ENCODE measurements at places on chromosomes 6 and 20.

GRCh38 chr6:128515550-128516513 is 4.6 kb downstream of the PTPRK start:
- DNase-seq, result no peak
- H3K27me3 ChIP-seq, result no peaks in the 10 kb centered on the region
- H3K36me3 ChIP-seq, result no peaks in the 10 kb centered on the region
- peak overlapping the region; percentile 58 for H3K27ac ChIP-seq
- no peak overlapping the region for H3K4me3 ChIP-seq

GRCh38 chr20:5973971-5974370 is 23.5 kb downstream of the MCM8 start:
- H3K4me3 ChIP-seq, result no peak overlapping the region
- no peak for DNase-seq
- H3K4me1 ChIP-seq, result no peaks in the 10 kb centered on the region

GRCh38 chr6:156597095-156597494 is 180.1 kb upstream of the ARID1B start:
- no peaks in the 10 kb centered on the region for H3K36me3 ChIP-seq
- no peak for DNase-seq
- H3K4me1 ChIP-seq, result no peaks in the 10 kb centered on the region
- H3K27ac ChIP-seq, result no peak overlapping the region
- no peak overlapping the region for H3K4me3 ChIP-seq

- no peaks in the 10 kb centered on the region for H3K27me3 ChIP-seq
- no peak for DNase-seq
- H3K4me3 ChIP-seq, result no peak overlapping the region
- H3K27ac ChIP-seq, result no peak overlapping the region
- H3K36me3 ChIP-seq, result no peaks in the 10 kb centered on the region
These were observed 41.9 kb upstream of the LRRC1 start for GRCh38 chr6:53752856-53753255.

DNA sequence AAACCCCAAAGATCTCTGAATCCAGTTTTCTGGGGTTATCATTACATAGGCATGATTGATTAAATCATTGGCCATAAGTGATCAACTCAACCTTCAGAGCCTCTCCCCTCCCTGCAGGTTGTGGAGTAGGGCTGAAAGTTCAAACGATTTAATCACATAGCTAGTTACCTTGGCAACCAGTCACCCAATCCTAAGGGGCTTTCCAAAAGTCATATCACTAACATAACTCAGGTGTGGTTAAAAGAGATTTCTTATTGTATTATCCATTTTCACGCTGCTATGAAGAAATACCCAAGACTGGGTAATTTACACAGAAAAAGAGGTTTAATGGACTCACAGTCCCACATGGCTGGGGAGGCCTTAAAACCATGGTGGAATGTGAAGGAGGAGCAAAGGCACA is 935.1 kb upstream of the SLC35B3 start:
- H3K27me3 ChIP-seq, result no peaks in the 10 kb centered on the region
- no peak overlapping the region for H3K27ac ChIP-seq
- H3K4me1 ChIP-seq, result no peaks in the 10 kb centered on the region
- H3K36me3 ChIP-seq, result no peaks in the 10 kb centered on the region
- H3K4me3 ChIP-seq, result no peak overlapping the region

DNA sequence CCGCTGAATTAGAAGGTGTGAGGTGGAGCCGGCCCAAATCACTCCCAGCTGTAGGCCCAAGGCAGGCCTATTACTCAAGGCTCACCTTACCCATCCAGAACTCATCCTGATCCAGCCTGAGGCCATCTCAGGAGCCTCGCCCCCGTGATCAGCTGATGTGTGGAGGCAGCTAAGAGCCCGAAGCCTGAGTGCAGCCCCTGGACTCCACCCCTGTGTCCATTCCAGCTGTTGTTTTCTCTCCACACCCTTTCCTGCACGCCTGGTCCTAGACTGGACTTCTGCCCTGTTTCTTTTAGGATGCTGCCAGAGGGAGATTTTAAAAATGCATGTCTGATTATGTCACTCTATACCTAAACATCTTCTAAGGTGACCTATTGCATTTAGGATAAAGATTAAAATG is 124.7 kb upstream of the SUPT3H start:
- H3K4me3 ChIP-seq, result no peak overlapping the region
- H3K27ac ChIP-seq, result no peak overlapping the region
- DNase-seq, result no peak
- H3K36me3 ChIP-seq, result no peaks in the 10 kb centered on the region

GRCh38 chr6:45310118-45310788 is 17.9 kb upstream of the RUNX2 start:
- no peaks in the 10 kb centered on the region for H3K27me3 ChIP-seq
- H3K4me1 ChIP-seq, result no peaks in the 10 kb centered on the region
- H3K4me3 ChIP-seq, result no peak overlapping the region
- no peak for DNase-seq
- no peak overlapping the region for H3K27ac ChIP-seq

GRCh38 chr20:57609842-57610167 is 10.4 kb downstream of the ZBP1 start:
- H3K36me3 ChIP-seq, result no peaks in the 10 kb centered on the region
- H3K4me3 ChIP-seq, result no peak overlapping the region
- no peaks in the 10 kb centered on the region for H3K4me1 ChIP-seq
- H3K27ac ChIP-seq, result no peak overlapping the region
- H3K27me3 ChIP-seq, result no peaks in the 10 kb centered on the region

- H3K4me3 ChIP-seq, result no peak overlapping the region
- no peak overlapping the region for H3K27ac ChIP-seq
- no peak for DNase-seq
- H3K36me3 ChIP-seq, result no peaks in the 10 kb centered on the region
These were observed 37.6 kb downstream of the TXLNB start for GRCh38 chr6:139254196-139254595.

DNA sequence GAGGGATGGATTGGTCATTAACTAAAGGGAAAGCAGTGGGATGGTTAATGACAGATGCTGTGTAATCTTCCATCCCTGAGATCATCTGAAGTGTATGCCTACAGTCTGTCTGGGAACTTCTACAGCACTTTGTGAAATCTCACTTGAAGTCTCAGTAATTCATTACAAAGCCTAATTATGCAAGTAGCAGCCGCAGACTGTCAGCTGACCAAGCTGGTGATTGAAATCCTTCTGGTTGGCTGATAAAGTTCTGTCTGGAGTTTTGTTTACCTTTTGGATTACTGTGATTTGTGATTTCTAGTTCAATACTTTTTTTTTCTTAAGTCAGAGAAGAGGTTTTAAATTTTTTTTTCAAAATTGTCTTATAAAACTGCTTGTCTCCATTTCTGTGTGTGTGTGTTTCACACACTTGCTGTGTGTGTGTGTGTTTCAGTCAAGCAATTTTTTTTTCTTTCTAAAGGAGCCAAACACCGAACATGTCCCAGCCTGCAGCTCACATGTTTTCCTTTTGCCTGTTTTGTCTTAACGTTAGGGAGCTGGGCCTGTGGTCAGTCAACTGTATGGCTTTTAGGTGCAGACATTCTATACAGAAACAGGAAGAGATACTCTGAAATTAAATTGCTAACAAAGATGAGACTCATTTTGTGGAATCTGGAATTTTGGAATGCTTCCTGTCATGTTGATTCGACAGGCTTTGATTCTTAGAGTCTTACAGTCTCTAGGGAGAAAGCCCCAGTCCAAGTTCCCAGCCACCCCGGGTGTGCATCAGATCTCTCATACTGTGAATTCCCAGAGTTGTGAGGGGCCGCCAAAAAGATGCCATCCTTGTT is 28.5 kb upstream of the ADGRF4 start:
- DNase-seq, result no peak
- H3K4me3 ChIP-seq, result no peak overlapping the region
- H3K27me3 ChIP-seq, result no peaks in the 10 kb centered on the region
- H3K27ac ChIP-seq, result no peak overlapping the region

DNA sequence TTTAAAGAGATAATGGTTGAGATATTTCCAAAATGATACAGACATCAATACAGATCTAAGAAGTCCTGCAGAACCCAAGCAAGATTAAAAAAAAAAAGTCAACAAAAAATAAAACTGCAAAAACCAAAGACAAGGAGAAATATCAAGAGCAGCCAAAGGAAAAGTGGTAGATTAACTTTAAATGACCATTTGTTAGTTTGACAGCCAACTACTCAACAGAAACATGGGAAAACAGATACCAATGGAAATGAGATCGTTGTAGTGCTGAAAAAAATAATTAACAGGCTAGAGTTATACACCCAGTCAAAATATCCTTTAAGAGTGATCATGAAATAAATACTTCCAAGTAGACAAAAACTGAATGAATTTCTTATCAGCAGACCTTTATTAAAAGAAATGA is 10.5 kb upstream of the APMAP start:
- no peak overlapping the region for H3K27ac ChIP-seq
- no peak for DNase-seq
- no peaks in the 10 kb centered on the region for H3K27me3 ChIP-seq
- peaks cover 24% of the 10 kb centered on the region for H3K36me3 ChIP-seq
- peaks cover 11% of the 10 kb centered on the region for H3K4me1 ChIP-seq

DNA sequence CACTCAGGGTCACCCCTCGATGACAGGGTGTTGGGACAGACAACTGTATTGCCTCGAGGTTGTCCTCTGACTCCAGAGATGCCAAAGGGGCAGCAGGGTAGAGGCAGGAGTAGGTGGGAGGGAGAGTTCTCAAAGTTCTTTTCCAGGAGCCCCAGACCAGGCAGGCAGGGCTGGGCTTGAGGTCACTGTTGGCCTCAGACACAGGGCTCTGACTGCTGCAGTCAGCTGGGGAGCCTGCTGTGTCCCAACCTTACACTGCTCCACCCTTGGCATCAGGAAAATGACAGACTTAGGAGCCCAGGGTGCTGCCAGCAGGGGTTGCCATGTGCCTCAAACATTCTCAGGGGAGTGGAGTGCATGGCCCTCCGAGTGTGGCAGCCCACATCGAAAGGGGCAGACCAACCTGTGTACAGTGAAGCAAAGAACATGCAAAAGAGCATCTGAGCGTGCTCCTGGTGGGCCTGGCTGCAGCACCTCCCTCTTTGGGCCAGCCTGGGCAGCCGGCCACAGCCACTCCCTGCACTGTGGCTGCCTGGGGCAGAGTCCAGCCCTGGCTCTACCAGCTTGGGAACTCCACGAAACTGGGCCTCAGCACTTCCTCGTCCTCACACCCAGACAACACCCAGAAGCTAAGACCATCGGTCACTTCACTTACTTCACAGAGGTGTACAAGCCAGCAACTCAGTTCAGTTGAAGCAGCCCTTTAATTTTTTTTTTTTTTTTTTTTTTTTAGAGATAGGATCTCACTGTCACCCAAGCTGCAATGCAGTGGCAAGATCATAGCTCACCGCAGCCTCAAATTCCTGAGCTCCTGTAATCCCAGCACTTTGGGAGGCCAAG is 24.0 kb downstream of the C6orf132 start:
- DNase-seq, result no peak
- no peak overlapping the region for H3K27ac ChIP-seq
- H3K4me3 ChIP-seq, result no peak overlapping the region

- H3K4me1 ChIP-seq, result peaks cover 12% of the 10 kb centered on the region
- no peak for DNase-seq
- H3K27me3 ChIP-seq, result no peaks in the 10 kb centered on the region
These were observed 26.9 kb downstream of the FIG4 start for GRCh38 chr6:109717971-109718370.

DNA sequence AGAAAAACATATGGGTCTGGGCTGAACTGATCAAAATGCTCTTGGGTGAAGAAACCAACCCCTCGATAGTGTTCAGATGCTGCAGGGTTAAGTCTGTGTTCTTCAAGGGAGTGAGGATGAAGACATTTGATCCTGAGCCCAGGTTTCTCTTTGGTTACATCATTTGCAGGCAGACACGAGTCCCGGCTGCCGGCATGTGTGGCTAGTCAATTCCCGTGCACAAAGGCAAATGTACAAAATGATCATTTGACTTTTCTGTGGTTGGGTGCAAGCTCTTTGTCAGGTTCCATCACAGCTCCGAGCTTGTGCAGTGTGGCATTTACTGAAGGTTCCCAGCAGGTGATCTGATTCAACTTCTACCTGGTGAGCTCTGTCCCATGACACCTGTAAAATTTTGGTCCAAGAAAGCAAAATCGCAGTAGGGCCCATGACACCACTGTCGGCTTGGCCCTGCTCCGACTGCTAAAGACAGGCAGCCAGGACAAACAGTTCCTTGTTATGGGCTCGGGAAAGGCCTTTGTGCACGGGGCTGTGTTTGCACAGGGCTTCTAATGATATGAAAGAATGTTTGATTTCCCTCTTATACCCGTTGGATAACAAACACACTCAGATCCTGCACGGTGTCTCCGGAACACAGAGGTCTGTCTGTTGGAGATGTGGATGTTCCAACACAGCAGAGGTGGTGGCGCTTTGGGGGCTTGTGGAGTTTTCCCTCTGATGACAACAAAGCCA is 46.9 kb downstream of the GJA10 start:
- no peaks in the 10 kb centered on the region for H3K27me3 ChIP-seq
- peaks cover 11% of the 10 kb centered on the region for H3K36me3 ChIP-seq
- peaks cover 8% of the 10 kb centered on the region for H3K4me1 ChIP-seq
- no peak for DNase-seq

DNA sequence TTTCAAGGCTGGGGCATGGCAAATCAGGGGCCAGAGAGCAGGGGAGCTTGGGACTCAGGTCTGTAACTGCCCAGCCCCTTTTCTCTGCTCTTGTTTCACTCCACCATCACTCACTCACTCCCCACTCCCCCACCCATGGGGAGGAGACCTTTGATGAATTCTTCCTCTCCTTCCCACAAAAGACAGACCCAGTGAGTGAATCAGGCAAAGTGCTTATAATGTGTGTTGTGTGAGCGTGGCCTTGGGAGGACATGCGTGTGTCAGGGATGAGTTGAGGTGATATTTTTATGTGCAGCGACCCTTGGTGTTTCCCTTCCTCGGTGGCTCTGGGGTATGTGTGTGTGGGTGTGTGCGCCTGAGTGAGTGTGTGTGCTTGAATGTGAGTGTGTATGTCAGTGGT is 1.0 kb upstream of the CUL9 start:
- no peak overlapping the region for H3K4me3 ChIP-seq
- DNase-seq, result no peak
- no peaks in the 10 kb centered on the region for H3K27me3 ChIP-seq
- peak overlapping the region; percentile 78 for H3K27ac ChIP-seq

DNA sequence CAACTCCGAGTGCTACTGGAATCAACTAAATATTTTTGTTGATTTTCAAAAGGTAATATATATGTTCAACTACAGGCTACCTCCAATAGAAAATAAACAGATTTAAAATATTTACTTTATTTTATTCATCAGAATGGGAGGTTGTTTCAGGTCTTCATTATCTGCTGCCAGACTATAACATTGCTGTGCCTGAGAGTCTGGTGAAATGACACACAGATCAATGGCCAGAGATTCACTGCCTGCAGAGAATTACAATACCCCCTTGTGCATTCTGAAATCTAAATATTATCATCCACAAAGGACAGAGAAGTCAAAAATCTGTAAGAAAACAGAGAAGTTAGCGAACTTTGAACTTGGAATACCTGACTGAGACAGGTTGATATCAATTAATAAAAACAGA is 667.8 kb upstream of the GJE1 start:
- DNase-seq, result no peak
- no peaks in the 10 kb centered on the region for H3K4me1 ChIP-seq
- H3K36me3 ChIP-seq, result no peaks in the 10 kb centered on the region
- no peak overlapping the region for H3K27ac ChIP-seq
- no peak overlapping the region for H3K4me3 ChIP-seq
- H3K27me3 ChIP-seq, result no peaks in the 10 kb centered on the region

GRCh38 chr6:49548613-49549304 is 1.7 kb upstream of the C6orf141 start:
- H3K27ac ChIP-seq, result no peak overlapping the region
- H3K4me3 ChIP-seq, result no peak overlapping the region
- no peaks in the 10 kb centered on the region for H3K27me3 ChIP-seq
- H3K4me1 ChIP-seq, result peaks cover 23% of the 10 kb centered on the region
- no peak for DNase-seq

Measured in tibial artery (tissue), 4 donors.